Amygdala (tissue), 56 donors: ENCODE measurements at places on chromosomes 11 and 22.

- peak; percentile 24 for DNase-seq
Observed at GRCh38 chr11:14422052-14422813, 63.2 kb upstream of the RRAS2 start.

GRCh38 chr22:49233507-49234100 lies 594.1 kb downstream of the BRD1 start:
- no peak for DNase-seq

GRCh38 chr11:81359476-81359875 lies 1374.2 kb downstream of the FAM181B start:
- DNase-seq: no peak

GRCh38 chr22:37132773-37133172 lies 16.9 kb downstream of the IL2RB start:
- no peak for DNase-seq

- peak; percentile 51 for DNase-seq
Observed at GRCh38 chr22:36470162-36470993, 11.1 kb downstream of the TXN2 start.
